Inflammatory macrophage treated with lipopolysaccharide for 4 hours (primary cell): ENCODE measurements at places on chromosomes 5 and 9.

- DNase-seq, result no peak
Measured at GRCh38 chr9:79812099-79812498, 240.3 kb downstream of the TLE4 start.

DNA sequence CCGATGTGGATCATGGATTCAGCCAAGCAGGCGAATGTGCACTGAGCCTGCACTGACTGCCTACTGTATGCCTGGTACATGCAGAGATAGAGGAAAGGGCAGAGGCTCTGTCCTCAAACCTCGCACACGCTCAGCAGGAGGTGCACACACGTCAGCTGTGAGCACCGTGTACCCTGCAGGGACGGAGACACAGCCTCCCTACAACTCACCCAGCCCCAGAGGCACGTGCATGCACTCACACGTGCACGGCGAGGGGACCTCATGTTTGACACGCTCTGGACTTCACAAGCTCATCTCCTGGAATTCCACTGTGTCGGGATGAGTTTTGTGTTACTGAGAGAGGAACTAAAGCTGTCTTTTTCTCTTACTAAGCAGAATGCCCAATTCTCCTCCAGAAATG lies 48.4 kb downstream of the IRX2 start:
- DNase-seq, result no peak

DNA sequence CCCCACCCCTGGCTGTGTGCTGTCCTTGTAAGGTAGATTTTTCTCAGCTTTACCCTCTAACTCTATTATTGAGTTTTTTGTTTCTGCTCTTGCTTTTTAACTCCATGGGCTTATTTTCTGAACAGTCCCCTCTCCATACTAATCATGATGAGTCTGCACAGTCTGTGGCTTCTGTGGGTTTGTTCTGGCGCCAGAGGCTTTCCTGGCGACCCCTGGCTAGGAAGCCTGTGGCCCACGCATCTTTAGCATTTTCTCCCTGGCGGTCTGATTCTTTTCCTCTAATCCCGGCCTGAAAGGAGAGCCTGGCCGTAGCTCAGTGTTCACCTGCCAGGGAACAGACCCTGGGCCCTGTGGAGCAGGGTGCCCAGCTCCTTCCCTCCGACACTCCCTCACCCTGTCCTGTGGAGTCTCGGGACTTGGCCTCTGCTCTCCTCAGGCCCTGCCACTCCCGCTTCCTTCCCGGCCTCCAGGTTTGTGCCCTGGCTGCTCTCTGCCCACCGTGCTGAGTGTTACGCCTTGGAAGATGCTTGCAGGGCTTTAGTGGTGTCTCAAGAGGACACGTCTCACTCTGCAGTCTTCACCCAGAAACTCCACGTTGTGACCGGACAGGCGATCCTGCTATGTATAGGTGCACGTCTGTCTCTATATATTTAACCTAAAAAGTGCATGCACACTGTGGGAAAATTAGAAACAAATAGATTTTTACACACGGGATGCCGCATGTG lies 31.7 kb upstream of the LRRC14B start:
- no peak for DNase-seq

DNA sequence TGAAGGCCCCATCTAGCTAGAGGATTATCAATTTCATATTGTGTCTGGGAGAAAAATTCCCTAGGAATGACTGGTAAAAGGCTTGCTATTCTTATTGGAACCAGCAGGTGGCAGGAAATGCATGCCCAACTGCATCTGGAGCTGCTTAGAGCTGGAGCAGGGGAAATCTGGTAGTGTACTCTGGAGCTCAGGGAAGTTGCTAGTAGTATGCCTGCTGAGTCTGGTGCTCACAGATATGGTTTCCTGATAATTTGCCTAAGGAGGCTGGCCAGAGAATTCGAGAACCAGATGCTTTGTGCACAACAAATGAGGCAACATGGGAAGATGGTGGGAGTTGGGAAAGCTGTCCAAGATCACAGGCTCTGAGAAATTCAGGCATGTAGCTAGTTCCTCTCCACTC lies 53.7 kb downstream of the G3BP1 start:
- peak; percentile 49 for DNase-seq

DNA sequence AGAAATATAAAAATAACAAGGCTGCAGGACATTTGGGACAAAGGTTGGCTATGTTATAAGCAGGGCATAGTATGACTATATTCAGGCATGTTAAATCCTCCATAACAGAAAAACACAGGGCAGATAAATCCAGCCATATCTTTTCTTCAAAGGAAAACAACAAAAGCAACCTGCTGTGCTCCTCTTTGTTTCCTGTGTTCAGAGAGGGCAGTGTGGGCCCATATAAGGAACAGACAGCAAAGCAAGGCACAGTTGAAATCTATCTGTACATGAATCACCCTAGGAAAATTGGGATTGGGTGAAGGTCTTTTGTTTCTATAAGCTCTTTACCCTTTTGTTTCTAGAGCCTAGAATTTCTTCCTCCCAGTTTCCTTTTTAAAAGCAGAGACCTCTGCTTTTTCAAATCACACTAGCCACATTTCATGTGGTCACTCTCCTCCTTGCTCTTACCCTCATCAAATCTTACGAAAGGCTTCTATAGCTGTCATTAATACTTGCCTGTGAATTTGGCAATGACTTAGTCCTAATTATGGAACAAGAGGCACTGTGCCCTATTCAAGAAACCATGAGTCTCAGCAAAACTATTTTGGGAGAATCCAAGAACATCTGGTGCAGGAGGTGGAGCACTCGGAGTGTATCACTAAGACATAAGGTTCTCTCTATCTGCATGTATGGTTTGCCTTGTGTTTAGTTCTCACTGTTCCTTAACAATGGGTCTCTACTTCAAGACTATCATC lies 1.8 kb downstream of the GZMA start:
- no peak for DNase-seq

DNA sequence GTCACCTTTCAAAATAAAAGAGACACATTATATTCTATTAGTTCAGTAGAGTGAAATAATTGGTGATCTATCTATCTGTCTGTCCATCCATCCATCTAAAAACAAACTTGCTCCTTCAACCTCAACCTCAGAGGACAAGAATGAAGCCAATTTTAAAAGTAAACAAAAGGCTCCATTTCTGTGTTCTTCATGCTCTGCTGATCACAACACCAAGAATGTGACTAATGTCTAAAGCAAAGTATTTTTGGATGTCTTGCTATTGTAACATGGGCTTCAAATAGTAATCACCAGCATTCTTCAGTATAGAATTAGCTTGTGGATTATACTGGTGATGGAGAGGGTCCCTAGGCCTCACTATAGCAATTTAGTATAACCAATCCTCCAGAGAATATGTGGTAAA lies 1304.4 kb downstream of the MAT2B start:
- no peak for DNase-seq

DNA sequence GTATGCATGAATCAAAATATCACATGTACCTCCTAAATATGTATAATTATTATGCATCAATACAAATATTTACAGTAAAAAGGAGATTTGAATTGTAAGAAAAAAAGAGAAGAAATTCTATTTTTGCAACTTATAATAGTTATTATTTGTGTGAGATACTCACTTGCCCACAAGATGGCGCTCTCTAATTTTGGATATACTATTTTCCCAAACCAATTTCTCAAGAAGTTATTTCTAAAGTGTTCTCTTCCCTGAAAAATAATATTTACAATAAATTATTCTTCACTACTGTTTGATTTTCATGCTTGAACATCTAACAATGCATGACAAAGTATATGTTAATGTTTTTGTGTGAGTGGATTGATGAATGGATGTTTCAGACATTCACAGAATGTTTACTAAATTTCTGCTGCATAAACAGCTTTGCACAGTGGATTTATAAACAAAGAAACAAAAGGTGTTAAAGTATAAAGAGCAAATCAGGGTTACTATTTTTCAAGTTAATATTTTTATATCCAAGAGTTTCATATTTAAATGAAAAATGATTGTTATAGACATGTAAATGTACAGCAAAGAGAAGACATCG lies 503.4 kb downstream of the PDE4D start:
- peak; percentile 36 for DNase-seq

DNA sequence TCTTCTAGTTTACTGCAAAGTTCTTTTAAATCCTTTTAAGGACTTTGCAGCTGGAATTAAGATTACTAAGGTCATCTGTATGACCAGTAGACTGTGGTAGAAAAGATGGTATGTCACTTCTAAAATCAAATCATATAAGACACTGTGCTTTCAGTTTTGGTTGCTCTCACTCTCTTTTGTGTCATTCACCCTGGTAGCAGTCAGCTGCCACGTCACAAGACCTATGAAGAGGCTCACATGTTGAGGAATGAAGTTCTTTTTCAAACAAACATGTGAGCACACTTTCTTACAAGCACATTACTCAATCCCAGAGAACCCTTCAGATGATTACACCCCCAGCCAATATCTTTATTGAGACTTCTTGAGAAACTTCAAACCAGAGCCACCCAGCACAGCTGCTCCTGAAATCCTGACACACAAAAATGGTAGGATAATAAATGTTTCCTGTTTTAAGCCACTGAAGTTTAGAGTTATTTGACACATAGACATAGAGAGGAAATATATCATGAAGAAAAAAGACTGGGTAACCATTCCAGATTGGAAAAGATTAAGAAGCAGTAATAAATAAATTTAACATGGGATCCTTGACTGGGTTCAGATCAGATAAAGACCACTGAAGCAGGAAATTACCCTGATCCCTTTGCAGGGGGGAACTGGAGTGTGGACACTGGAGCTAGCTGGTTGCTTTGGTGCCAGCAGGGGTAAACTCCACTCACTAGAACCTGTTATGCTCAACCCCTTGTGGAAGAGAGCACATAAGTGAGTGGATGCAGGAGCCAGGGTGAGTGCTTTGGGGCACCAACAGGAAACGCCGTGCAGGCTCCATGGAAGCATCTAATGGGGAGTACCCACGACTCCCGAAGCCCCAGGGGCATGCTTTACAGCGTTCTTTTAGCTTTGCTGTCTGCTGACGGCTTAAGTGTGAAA lies 64.1 kb downstream of the SLCO4C1 start:
- DNase-seq, result peak; percentile 87

GRCh38 chr5:145574889-145575573 lies 260.1 kb downstream of the PRELID2 start:
- no peak for DNase-seq

GRCh38 chr9:35272989-35273388 lies 111.2 kb downstream of the UNC13B start:
- DNase-seq, result no peak

DNA sequence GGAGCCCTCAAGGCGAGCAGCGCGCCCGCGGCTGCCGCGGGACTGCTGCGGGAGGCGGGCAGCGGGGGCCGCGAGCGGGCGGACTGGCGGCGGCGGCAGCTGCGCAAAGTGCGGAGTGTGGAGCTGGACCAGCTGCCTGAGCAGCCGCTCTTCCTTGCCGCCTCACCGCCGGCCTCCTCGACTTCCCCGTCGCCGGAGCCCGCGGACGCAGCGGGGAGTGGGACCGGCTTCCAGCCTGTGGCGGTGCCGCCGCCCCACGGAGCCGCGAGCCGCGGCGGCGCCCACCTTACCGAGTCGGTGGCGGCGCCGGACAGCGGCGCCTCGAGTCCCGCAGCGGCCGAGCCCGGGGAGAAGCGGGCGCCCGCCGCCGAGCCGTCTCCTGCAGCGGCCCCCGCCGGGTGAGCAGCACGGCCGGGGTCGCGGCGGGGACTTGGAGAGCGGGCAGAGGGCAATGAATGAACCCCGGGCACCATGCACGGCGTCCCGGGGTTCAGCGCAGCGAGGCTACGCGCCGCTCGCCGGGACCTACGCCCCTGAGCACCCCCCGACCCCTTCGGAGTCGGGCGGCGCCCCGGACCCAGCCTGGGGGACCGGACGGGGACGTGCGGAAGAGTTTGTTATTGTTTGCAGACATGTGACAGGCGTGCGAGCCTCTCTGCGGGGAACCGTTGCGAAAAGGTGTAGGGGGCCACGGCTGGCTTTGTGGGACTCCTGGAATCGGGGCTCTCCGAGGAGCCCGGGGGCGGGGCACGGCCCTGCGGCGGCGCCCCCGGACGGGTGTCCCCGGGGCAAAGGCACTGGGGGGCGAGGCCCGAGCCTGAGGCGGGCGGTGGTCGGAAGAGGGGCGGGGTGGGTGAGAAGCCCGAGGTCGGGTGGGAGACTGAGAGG lies 553 bp downstream of the MAP3K1 start:
- DNase-seq, result peak; percentile 74

GRCh38 chr9:134575103-134575900 lies 66.3 kb upstream of the COL5A1 start:
- DNase-seq, result no peak

GRCh38 chr5:151023651-151024050 lies 3.3 kb downstream of the GPX3 start:
- DNase-seq, result peak; percentile 28

GRCh38 chr5:136730426-136730825 lies 365.1 kb upstream of the TRPC7 start:
- DNase-seq, result no peak

- DNase-seq, result no peak
Measured at GRCh38 chr5:53381-54174, 38.4 kb upstream of the PLEKHG4B start.

DNA sequence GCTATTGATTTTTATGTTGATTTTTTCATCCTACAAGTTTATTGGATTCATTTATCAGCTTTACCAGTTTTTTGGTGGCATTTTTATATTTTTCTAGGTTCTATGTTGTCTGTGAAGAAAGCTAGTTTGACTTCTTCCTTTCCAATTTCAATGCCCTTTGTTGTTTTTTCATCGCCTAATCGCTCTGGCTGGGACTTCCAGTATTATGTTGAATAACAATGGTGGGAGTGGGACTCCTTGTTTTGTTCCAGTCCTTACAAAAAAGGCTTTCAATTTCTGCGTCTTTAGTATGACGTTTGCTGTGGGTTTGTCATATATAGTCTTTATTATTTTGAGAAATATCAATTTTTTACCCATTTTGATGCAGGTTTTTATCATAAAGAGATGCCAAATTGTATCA lies 175.6 kb upstream of the CCNH start:
- no peak for DNase-seq

DNA sequence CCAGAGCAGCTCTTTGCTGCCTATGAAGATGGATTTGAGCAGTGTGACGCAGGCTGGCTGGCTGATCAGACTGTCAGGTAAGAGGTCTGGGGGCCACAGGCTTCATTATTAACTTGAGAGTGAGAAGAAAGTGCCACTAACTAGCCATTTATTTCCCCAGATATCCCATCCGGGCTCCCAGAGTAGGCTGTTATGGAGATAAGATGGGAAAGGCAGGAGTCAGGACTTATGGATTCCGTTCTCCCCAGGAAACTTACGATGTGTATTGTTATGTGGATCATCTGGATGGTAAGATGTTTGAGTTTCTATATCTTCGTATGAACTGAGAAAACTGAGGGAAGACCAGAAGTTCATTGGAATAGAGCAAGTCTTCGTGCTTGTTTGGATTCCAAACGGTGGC lies 22.1 kb downstream of the VCAN start:
- no peak for DNase-seq

GRCh38 chr5:53779541-53779981 lies 219.1 kb downstream of the NDUFS4 start:
- DNase-seq, result no peak
